Fibroblast of lung (primary cell): ENCODE measurements at places on chromosomes 2 and 18. TPM values are rescaled to one million over a fixed set of nuclear protein-coding genes. Genes with fewer than 3 reads are reported as not detected.

RAB17 gene
- 0.17 and 0.26 TPM in 2 replicates for total RNA-seq

MDH1B gene
- total RNA-seq, result 0.99 and 1.8 TPM in 2 replicates

RNF144A gene
- 0.17 and 0.26 TPM in 2 replicates for total RNA-seq

SPTBN1 gene
- 229 and 325 TPM in 2 replicates for total RNA-seq

COLEC11 gene
- total RNA-seq, result 0.77 and 0.83 TPM in 2 replicates

COL4A3 gene
- total RNA-seq, result 0.26 and 0.33 TPM in 2 replicates

IMPA2 gene
- 19.5 and 23.0 TPM in 2 replicates for total RNA-seq

ERBB4 gene
- under 0.01 and 0.17 TPM in 2 replicates for total RNA-seq

DLX1 gene
- total RNA-seq, result not detected in 2 replicates

NPAS2 gene
- total RNA-seq, result 2.3 and 3.6 TPM in 2 replicates

NEU2 gene
- not detected in 2 replicates for total RNA-seq

COLEC12 gene
- 24.8 and 60.6 TPM in 2 replicates for total RNA-seq

FIGN gene
- total RNA-seq, result 0.51 and 1.5 TPM in 2 replicates

DOK6 gene
- total RNA-seq, result 4.0 and 6.7 TPM in 2 replicates

MARCHF4 gene
- 0.26 and 1.3 TPM in 2 replicates for total RNA-seq

RAD51AP2 gene
- total RNA-seq, result under 0.01 and 0.17 TPM in 2 replicates

KIF5C gene
- 0.17 and 0.51 TPM in 2 replicates for total RNA-seq

NPPC gene
- not detected in 2 replicates for total RNA-seq

DNAH7 gene
- total RNA-seq, result 0.77 and 0.99 TPM in 2 replicates

NTSR2 gene
- under 0.01 TPM in 1 of 2 replicates, not detected in the other for total RNA-seq

DSEL gene
- total RNA-seq, result 51.1 and 157 TPM in 2 replicates

GALNT5 gene
- 32.4 and 199 TPM in 2 replicates for total RNA-seq

DNAJC10 gene
- total RNA-seq, result 70.1 and 102 TPM in 2 replicates

EDAR gene
- total RNA-seq, result not detected in 2 replicates

IL36G gene
- total RNA-seq, result not detected in 2 replicates

LYPD1 gene
- total RNA-seq, result 0.17 and 0.26 TPM in 2 replicates

RSAD2 gene
- 0.77 and 1.7 TPM in 2 replicates for total RNA-seq

DYTN gene
- not detected in 2 replicates for total RNA-seq

CNTNAP5 gene
- total RNA-seq, result not detected in 2 replicates

CFC1 gene
- total RNA-seq, result not detected in 2 replicates

HOXD10 gene
- not detected in 2 replicates for total RNA-seq

XIRP2 gene
- total RNA-seq, result 0.51 and 2.0 TPM in 2 replicates

SP9 gene
- not detected in 2 replicates for total RNA-seq

CFAP53 gene
- 0.99 and 1.0 TPM in 2 replicates for total RNA-seq

SIGLEC15 gene
- total RNA-seq, result 0.51 and 1.5 TPM in 2 replicates

CDH7 gene
- total RNA-seq, result not detected in 2 replicates

MALL gene
- total RNA-seq, result 3.1 and 3.3 TPM in 2 replicates

CRYGC gene
- not detected in 2 replicates for total RNA-seq

SULT1C2 gene
- total RNA-seq, result under 0.01 and 0.26 TPM in 2 replicates

TNFRSF11A gene
- total RNA-seq, result 0.26 and 0.66 TPM in 2 replicates

PTPN2 gene
- 23.6 and 24.1 TPM in 2 replicates for total RNA-seq

REG3G gene
- total RNA-seq, result not detected in 2 replicates

MRO gene
- under 0.01 TPM in 2 replicates for total RNA-seq

MOGAT1 gene
- total RNA-seq, result not detected in 2 replicates

GPR39 gene
- total RNA-seq, result 0.26 and 1.3 TPM in 2 replicates

TSGA10 gene
- 5.3 and 5.9 TPM in 2 replicates for total RNA-seq

TP53I3 gene
- 47.3 and 75.5 TPM in 2 replicates for total RNA-seq

KDM3A gene
- total RNA-seq, result 20.5 and 23.1 TPM in 2 replicates

ANKRD30B gene
- total RNA-seq, result under 0.01 and 0.33 TPM in 2 replicates

LOXL3 gene
- 12.6 and 26.4 TPM in 2 replicates for total RNA-seq

GALNT1 gene
- total RNA-seq, result 31.7 and 36.7 TPM in 2 replicates

STARD6 gene
- 0.33 TPM in 1 of 2 replicates, not detected in the other for total RNA-seq

TANC1 gene
- total RNA-seq, result 30.8 and 41.9 TPM in 2 replicates

MLPH gene
- 8.2 and 10.7 TPM in 2 replicates for total RNA-seq

ALPI gene
- total RNA-seq, result not detected in 2 replicates

SERPINB12 gene
- not detected in 2 replicates for total RNA-seq

SRD5A2 gene
- not detected in 2 replicates for total RNA-seq

RND3 gene
- 559 and 1,405 TPM in 2 replicates for total RNA-seq

IL36RN gene
- not detected in 2 replicates for total RNA-seq
